HS-5 (cell line): ENCODE measurements at places on chromosomes 12 and 14.

DNA sequence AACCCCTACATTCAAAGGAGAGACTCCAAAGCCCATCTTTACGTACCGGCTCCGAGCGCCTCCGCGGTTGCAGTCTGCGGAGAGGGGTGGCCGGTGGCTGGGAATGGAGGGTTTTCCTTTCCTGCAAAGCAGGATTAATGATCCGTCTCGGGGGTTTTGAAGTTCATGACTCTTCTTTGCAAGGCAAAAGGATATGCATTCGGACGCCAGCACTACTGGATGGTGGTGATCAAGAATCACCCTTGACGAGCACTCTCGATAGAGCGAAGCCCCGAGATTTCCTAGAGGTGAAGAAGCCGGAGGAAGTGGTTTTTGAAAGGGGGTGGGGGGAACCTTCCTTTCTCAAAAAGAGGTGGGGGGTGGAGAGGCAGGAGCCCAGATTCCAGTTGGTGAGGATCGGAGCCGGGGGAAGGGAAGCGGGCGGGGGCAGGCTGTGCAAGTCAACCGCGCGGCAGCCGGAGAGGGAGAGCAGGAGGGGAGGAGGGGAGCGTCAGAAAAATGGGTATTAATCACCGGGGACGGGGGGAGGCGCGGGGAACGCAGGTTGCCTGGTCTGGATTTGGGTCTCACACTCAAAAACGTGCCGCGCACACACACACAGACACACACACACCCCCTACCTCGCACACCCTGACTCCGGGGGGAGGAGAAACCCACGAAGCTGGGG is at the start of gene GRIN2B:
Gene GRIN2B, minus strand, starts transcription at position 307 of the 667 bp plus-strand sequence. CDS start 115,394 bp downstream, outside the sequence.
- DNase-seq, result no peak

GRCh38 chr14:55303691-55304145 is 32.5 kb downstream of the FBXO34 start:
- no peak for DNase-seq

DNA sequence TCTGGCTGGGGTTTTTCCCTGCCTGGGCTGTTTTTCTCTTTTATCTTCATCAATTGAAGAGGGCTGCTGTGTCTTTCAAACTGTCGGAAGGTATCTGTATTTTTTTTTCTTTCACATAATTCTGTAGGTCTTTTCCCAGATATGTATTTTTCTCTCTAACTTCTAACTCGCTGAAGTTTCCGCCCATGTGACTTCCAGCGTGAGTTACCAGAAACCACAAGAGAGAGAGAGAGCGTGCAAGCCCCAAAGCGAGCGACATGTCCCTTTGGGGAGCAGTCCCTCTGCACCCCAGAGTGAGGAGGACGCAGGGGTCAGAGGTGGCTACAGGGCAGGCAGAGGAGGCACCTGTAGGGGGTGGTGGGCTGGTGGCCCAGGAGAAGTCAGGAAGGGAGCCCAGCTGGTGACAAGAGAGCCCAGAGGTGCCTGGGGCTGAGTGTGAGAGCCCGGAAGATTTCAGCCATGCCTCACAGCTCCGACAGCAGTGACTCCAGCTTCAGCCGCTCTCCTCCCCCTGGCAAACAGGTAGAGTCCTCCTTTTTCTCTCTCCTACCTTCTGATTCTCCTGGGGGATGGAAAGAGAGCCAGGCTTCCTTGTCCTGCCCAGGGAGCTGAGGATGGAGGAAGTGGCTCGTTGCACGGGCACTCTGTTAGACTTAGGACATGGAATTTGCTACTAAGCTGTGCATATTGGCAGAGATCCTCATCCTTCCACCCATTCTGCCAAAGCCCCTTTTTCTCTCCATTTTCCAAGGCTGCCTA is at the start of gene BATF:
Gene BATF, plus strand, starts transcription at position 246 of the 759 bp plus-strand sequence. Its CDS starts 214 bp downstream, at position 460.
- no peak for DNase-seq

DNA sequence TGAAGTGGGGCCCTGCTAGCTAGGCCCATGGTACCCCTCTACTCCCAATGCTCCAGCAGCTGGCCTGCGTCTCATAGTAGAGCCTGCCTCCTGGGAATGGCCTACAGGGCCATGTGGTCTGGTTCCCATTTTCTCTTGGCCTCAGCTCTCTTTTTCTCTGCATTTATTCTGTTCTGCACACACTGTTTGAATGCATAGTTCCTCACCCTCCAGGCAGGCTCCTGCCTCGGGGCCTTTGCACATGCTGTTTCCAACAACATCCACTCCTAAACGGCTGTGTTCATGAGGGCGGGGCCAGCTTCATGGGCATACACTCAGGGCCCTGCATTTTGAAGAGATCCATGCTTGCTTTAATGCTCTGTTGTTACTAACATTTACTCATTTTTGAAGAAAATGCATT is 204.0 kb downstream of the ADGRD1 start:
- no peak for DNase-seq

- DNase-seq, result no peak
Measured at GRCh38 chr12:125185740-125186470, 120.7 kb downstream of the AACS start.

DNA sequence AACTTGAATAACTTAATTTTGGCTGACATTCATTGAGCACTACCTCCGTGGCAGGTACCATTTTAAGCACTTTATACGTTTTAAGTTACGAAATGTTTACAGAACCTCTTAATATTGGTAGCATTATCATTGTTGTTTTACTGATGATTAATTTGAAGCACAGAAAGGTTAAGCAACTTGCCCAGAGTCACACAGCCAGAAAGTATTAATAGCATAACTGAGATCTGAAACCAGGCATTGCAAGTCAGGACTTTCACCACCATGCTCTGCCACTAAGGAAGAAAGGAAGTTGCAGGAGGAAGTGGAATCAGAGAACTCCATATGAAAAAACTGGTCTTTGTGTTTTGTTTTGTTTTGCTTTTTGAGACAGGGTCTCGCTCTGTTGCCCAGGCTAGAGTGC is 28.2 kb upstream of the BCAT1 start:
- no peak for DNase-seq

- no peak for DNase-seq
Measured at GRCh38 chr14:105375635-105376057, 22.7 kb upstream of the TEX22 start.

DNA sequence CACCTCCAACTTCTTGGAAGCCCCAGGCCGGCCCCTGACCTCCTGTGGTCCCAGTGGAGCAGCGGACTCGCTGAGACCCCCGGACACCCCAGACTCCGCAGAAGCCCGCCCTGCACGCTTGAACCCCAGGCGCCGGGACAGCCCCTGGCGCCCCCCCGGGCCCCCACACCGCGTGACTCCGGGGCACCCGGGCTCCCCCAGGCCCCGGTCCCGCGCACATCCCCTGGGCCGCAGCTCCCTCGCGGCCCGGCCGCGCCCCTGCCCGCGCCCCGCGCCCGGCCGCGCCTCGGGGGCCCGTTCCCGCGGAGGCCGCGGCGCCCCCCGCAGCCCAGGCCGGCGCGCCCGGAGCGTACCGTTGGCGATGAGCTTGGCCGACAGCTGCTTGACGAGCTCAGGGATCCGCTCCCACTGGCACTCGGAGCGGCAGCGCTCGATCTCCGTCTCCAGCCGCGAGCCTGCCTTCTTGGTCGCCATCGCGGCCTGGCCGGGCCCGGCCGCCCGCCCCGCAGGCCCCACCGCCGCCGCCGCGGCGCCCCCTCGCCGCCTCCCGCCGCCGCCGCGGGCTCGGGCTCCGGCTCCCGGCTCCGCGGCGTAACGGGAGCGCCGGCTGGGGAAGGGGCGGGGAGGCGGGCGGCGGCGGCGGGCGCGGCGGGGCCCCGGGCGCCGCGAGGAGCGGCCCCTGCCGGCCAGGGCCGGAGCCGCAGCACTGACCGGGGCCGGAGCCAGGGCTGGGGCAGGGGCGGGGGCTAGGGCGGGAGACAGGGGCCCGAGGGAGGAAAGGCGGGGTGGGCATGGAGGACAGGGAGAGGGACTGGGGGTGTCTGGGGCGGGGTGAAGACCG is at the start of gene TTC7B:
Gene TTC7B, minus strand, starts transcription at position 609 of the 841 bp plus-strand sequence. Its CDS starts 135 bp downstream, at position 474.
- no peak for DNase-seq

DNA sequence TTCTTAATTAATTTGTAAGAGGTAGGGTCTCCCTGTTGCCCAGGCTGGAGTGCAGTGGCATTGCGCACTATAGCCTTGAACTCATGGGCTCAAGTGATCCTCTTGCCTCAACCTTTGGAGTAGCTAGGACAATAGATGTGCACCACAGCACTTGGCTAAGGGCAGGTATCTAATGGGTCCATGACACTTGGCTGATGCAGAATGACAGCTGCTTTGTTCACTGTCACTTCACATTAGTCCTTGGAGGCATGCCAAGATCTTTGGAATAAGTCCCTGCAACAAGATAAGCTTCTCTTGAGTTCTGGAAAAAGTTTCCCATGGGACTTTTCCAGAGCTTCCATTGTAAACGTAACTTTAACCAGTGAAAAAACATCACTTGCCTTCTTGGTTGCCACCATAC is 23.4 kb downstream of the COQ6 start:
- no peak for DNase-seq

- DNase-seq, result peak; percentile 64
Measured at GRCh38 chr12:24909667-24910066, 39.2 kb downstream of the BCAT1 start.

DNA sequence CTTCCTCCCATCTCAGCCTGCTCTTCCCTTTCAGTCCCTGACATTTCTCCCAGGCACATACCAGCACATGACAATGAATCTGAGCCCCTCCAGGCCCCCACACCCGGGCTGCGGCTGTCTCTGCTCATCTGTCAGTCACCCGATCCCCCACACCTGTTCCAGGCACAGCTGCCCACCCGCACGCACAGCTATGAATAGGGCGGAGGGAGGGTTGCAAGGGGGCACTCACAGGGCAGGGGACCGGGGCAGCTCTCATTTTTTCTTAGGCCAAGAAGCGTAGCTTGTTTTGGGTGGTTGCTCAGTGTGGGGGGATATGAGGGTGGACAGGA is 43.7 kb upstream of the TSPAN9 start:
- no peak for DNase-seq

DNA sequence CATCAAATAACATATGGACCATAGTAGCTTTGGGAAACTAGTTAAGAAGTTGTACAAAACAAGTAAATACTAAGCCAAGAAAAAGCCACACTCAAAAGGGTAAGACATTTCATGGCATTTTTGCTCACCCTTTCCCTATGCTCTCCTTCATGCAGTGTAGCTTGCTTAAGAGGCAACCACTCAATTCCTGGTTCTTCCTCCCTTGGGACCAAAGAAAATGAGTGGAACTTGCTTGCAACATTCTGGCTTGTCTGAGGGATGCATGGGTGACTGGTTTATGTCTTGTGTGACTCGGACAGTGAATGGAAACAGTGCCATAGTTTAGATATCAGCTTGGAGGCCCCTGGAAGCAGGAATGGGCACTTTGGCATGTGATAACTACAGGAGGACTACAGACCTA is 252.0 kb upstream of the ARID2 start:
- no peak for DNase-seq

- DNase-seq, result no peak
Measured at GRCh38 chr12:15299947-15300346, 22.4 kb upstream of the PTPRO start.

DNA sequence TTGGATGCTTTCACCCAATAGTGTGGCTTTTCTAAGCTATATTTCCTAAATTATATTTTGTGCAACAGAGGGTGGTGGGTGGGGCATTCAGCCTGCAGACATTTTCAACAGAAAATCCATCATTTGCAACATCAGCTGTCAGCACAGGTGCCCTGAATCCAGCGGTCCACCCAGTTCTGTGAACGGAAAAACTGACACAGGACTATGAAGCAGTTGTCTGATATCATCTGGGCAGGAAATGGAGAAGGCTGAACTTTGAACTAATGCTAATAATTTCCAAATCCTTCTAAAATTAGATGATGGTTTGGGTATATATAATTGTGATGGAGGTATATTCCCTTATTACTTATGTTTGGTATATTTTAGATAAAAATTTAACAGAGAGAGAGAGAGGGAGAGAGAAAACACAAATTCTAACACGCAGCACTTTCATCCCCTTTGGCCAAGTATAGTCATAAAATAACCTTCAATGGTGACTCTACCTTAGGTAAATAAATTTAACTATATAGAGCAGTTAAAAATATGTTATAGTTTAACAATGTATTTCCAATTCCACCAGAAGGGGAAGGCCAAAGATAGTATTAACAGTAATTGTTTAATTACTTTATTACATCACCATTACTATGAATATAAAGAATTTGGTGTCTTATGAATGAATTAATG is 58.3 kb upstream of the PTPRB start:
- DNase-seq, result no peak

- DNase-seq, result no peak
Measured at GRCh38 chr12:54370171-54370730, 6.0 kb upstream of the GPR84 start.

GRCh38 chr12:116213885-116214527 is 63.5 kb downstream of the MED13L start:
- no peak for DNase-seq

GRCh38 chr12:46318037-46318436 is 49.2 kb upstream of the SLC38A1 start:
- no peak for DNase-seq

DNA sequence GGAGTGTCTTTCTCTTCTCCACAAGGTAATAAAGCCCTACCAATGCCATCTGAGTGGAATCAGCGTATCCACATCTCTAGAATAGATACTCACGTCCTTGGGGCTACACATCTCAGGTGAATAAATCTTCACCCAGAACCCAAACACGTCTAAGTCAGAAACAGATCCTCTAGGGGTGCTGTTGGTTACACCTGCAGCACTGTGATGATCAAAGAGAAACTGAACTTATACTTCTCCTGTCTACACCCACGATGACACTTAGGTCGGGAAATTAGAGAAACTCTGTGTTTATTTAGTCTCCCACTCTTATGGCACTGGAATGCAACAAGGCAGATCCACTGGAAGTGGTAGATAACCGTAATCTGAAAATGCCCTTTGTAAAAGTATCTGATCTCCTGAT is 46.2 kb downstream of the WIF1 start:
- no peak for DNase-seq

- no peak for DNase-seq
Measured at GRCh38 chr12:54390176-54390667, 5.7 kb upstream of the ZNF385A start.

DNA sequence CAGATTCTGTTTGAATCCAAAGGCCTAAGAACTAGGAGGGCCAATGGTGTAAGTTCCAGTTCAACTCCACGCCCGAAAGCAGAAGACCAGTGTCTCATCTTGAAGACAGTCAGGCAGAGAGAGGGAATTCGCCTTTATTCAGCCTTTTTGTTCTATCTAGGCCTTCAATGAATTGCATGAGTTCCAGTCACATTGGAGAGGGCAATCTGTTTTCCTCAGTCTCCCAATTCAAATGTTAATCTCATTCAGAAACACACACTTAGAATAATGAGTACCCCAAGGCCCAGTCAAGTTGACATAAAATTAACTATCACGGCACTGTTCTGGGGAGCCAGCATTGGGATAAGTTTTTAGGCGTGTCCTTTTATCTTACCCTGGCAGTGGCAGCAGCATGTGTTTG is 65.8 kb downstream of the C14orf39 start:
- no peak for DNase-seq

- DNase-seq, result peak; percentile 2
Measured at GRCh38 chr12:8493084-8493483, 20.2 kb upstream of the CLEC4D start.

DNA sequence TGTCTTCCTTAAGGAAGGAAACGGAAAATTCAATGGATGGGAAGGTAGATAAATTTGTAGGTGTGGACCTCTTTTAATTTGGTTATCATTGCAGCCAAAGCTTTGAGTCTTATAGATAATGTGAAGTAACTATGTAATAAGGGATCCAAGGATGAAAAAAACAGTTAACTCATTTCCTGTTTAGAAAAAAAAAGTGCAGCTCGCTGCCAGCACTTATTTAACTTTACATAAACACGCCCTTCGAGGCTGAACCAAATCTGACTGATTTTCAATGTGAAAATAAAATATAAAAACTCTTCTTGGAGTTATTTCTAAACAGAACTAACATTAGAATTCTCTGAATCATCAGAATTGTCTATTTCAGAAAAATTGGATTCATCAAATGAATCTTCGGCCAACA is 7.0 kb downstream of the NUBPL start:
- DNase-seq, result no peak

- DNase-seq, result no peak
Measured at GRCh38 chr12:64323476-64324225, 66.9 kb downstream of the C12orf56 start.
